CD4-positive, alpha-beta T cell treated with Interleukin-15 for 4 hours (primary cell): ENCODE measurements at places on chromosomes 16 and 17.
A peak's percentile ranks its signal among the peaks of the same experiment; 100 is the strongest.

GRCh38 chr17:79813297-79814126 lies 16.6 kb upstream of the CBX8 start:
- DNase-seq, result no peak

GRCh38 chr17:21020622-21021021 lies 22.2 kb downstream of the USP22 start:
- no peak for DNase-seq

DNA sequence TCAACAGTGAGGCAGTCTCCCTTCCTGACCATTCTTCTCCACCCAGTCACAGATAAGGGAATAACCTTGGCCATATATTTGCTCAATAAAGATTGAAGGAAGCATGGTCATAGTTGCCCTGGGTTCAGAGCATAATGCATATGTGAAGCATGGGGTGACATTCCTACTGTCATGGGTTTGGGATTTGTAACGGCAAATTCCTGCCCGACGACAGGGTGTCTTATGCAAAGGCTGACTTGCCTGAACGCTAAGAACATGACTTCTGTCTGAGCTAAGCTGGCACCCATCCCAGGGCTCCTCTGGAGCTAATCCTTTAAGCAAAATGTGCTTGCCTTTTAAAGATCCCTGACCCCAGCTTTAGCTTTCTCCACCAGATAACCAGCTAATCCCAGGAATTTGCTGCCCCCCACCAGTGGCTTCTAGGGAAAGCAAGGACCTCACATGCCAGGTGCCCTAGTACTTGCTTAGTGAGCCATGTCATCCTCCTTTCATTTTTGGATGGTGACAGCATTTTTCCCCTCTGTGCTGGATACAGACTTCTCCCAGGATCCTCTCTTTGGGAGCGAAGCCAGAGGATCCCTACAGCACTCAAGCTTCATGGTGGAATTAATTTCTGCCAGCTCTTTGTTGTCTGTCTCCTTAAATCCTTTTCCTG lies 11.7 kb downstream of the SLC7A6OS start:
- DNase-seq, result no peak

DNA sequence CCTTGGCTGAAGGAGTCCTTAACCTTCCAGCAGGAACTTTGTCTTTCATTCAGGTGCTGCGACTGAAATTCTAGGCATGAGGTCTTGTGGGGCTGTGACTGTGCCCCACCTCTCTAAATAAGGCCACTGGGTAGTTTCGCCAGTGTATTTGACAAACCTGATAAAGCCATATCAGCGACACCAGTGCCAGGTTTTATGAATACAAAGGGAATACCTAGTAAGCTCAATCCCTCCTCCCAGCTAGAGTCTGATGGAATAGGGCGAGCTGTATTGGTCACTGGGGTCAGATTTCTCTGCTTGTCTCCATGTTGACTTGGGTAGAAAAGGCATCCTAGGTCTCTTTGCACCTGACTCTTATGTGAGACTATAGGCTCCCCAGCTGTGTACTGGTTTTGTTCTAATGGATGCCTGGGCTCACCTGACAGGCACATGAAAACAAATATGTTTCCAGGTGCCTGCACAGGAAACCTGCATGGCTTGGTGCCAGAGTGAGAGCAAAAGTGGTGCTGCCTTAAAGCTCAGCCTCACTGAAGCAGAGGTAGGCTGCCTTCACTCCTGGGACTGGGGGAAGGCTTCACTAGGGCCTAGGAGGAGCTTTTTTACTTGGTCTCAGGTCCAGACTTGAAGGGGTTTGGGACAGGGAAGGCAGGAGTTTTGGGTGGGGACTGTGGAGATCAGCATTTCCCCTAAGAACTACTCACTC lies 8.3 kb downstream of the SLC7A6 start:
- peak; percentile 57 for DNase-seq

DNA sequence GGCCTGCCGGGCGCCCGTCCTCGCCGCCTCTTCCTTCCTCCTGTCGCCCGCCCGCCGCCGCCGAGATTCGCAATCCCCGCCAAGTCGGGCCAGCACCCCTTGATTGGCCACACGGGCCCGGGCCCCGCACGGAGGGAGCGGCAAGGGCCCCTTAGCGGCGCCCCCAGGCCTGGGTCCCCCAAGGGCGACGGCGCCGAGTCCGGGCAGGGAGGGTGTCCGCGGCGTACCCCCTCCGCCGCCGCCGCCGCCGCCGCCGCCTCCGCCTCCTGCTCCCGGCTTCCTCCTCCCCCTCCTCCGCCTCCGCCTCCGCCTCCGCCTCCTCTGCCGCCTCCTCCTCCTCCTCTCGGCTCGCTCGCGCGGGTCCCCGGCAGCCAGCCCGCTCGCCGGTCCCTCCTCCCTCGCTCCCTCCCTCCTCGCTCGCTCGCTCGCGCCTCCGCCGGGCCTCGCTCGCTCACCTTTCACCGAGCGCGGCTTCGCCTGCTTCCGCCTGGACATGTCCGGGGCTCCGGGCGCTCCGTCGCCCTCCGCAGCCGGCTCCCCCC lies 561 bp downstream of the ZNF423 start:
- DNase-seq, result peak; percentile 43

- DNase-seq, result peak; percentile 16
These were observed at the start of gene ADORA2B for GRCh38 chr17:15944759-15945526. Gene ADORA2B, plus strand, starts transcription at chr17:15945130. Its CDS starts 119 bp downstream, at chr17:15945249.

GRCh38 chr17:35238821-35239220 lies 4.1 kb upstream of the SLFN5 start:
- peak; percentile 52 for DNase-seq
